PC-9 (cell line): ENCODE measurements at places on chromosomes 6 and 20. TPM values are rescaled to one million over a fixed set of nuclear protein-coding genes. Genes with fewer than 3 reads are reported as not detected.

The PTPRK gene
- total RNA-seq: 82.5 and 89.3 TPM in 2 replicates

The C20orf141 gene
- not detected in 2 replicates for total RNA-seq

The SMIM28 gene
- total RNA-seq: not detected in 2 replicates

The THEMIS gene
- not detected in 2 replicates for total RNA-seq

The SLC17A2 gene
- total RNA-seq: not detected in 2 replicates

The NRN1 gene
- total RNA-seq: not detected in 2 replicates

The PROCR gene
- total RNA-seq: 5.1 and 7.5 TPM in 2 replicates

The SLC17A1 gene
- not detected in 2 replicates for total RNA-seq

The GABRR1 gene
- total RNA-seq: not detected in 2 replicates

The ARMC12 gene
- 0.35 and 0.57 TPM in 2 replicates for total RNA-seq

The PRKN gene
- total RNA-seq: not detected in 2 replicates

The GSTA3 gene
- total RNA-seq: not detected in 2 replicates

The LHFPL5 gene
- 1.2 and 1.7 TPM in 2 replicates for total RNA-seq

The ZNF337 gene
- total RNA-seq: 12.8 and 14.6 TPM in 2 replicates

The FAM217A gene
- not detected in 2 replicates for total RNA-seq

The CCM2L gene
- total RNA-seq: 0.31 and 0.35 TPM in 2 replicates

The KIAA0408 gene
- not detected in 2 replicates for total RNA-seq

The PLCB1 gene
- total RNA-seq: not detected in 2 replicates

The KIAA1755 gene
- total RNA-seq: 0.22 and 0.30 TPM in 2 replicates

The CD109 gene
- total RNA-seq: 46.8 and 50.7 TPM in 2 replicates

The ZC2HC1B gene
- total RNA-seq: not detected in 2 replicates

The LY6G5B gene
- total RNA-seq: 20.9 and 24.0 TPM in 2 replicates

The EPB41L2 gene
- total RNA-seq: 59.1 and 67.4 TPM in 2 replicates

The TNFRSF21 gene
- 172 and 219 TPM in 2 replicates for total RNA-seq

The TMC2 gene
- not detected in 2 replicates for total RNA-seq

The ZSCAN31 gene
- total RNA-seq: 64.0 and 88.8 TPM in 2 replicates

The RUNX2 gene
- 10.4 and 12.5 TPM in 2 replicates for total RNA-seq

The LINC00237 gene
- total RNA-seq: not detected in 2 replicates

The MDN1 gene
- total RNA-seq: 38.1 and 38.6 TPM in 2 replicates

The KHDC1L gene
- 1.1 TPM in 1 of 2 replicates, not detected in the other for total RNA-seq

The CST5 gene
- total RNA-seq: 0.93 and 2.2 TPM in 2 replicates

The GLP1R gene
- not detected in 2 replicates for total RNA-seq

The HCRTR2 gene
- not detected in 2 replicates for total RNA-seq

The TEAD3 gene
- 33.1 and 40.1 TPM in 2 replicates for total RNA-seq

The AAR2 gene
- 19.4 and 25.7 TPM in 2 replicates for total RNA-seq

The LAMA4 gene
- total RNA-seq: 58.3 and 91.0 TPM in 2 replicates

The MCUR1 gene
- 38.8 and 45.9 TPM in 2 replicates for total RNA-seq

The HLA-G gene
- 0.38 and 0.50 TPM in 2 replicates for total RNA-seq

The SUMO4 gene
- 1.8 TPM in 2 replicates for total RNA-seq

The SLC17A9 gene
- total RNA-seq: 0.20 and 0.22 TPM in 2 replicates

The BANF2 gene
- not detected in 2 replicates for total RNA-seq

The ELOVL2 gene
- total RNA-seq: 0.23 and 0.41 TPM in 2 replicates

The FOXC1 gene
- total RNA-seq: 16.2 and 18.6 TPM in 2 replicates

The MATN4 gene
- total RNA-seq: 0.33 and 0.60 TPM in 2 replicates

The SCRT2 gene
- not detected in 2 replicates for total RNA-seq

The RAET1L gene
- total RNA-seq: 1.2 and 2.8 TPM in 2 replicates

The KCNS1 gene
- total RNA-seq: 0.15 TPM in 1 of 2 replicates, not detected in the other

The SRSF12 gene
- not detected in 2 replicates for total RNA-seq

The SIRPB1 gene
- total RNA-seq: 4.1 and 7.6 TPM in 2 replicates

The MYLK2 gene
- 0.18 and 0.50 TPM in 2 replicates for total RNA-seq

The CRIP3 gene
- total RNA-seq: 5.7 and 10.0 TPM in 2 replicates

The MAP1LC3A gene
- not detected in 2 replicates for total RNA-seq
